Stimulated activated naive B cell treated with anti-CD40 and anti-IgM and Interleukin-4, amounts not matched to agents 10 μg/mL and 1 μg/mL and 100 μg/mL, for 72 hours (primary cell): ENCODE measurements at places on chromosomes 1 and 21.

- DNase-seq: no peak
Observed at GRCh38 chr1:204672482-204673121, 12.9 kb downstream of the LRRN2 start.

- DNase-seq: no peak
Observed at GRCh38 chr1:236240675-236241074, 41.1 kb downstream of the ERO1B start.

DNA sequence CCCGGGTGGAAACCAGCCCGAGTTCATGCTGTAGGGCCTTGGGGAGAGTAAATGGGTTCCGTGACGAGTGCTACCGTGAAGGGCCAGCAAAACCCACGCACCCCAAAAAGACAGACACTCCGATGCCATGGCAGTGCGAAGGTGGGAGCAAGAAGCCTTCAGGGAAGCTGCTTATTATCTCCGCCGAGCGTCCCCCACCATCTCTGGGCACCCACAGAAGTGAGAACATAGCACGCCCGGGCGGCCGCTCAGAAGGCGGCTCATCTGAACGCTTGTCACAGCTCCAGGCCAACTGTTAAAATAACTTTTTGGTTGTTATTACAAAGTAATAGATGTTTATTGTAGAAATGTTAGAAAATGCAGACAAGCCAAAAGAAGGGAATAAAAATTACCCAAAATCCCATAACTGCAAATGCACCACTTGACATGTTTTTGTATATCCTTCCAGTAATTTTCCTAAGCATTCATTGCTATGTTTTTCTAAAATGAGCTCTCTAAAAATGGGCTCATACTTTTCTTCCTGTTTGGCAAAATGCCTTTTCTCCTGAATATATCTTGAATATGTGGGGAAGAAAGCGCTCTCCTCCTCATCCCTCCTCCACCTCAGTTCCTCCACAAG lies 234.9 kb downstream of the NPHP4 start:
- DNase-seq: no peak

DNA sequence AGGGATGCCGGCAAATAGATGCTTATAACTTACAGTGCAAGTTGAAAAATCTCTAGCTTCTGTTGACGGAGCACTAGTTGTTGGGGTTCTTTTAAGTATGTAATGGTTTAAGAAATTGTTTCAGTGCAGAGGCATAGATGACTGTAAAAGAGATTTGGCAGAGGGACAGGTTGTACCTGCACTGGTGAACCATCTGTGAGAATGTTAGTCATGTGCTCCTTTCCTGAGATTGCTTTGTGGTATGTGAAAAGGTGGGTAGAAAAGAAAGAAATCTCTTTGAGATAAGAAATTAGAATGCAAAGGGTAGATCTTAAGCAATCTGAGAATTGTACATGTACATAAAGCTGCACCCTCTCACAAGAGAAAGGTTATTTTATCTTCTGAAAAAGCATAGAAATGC lies 19.4 kb downstream of the ZBTB37 start:
- no peak for DNase-seq

DNA sequence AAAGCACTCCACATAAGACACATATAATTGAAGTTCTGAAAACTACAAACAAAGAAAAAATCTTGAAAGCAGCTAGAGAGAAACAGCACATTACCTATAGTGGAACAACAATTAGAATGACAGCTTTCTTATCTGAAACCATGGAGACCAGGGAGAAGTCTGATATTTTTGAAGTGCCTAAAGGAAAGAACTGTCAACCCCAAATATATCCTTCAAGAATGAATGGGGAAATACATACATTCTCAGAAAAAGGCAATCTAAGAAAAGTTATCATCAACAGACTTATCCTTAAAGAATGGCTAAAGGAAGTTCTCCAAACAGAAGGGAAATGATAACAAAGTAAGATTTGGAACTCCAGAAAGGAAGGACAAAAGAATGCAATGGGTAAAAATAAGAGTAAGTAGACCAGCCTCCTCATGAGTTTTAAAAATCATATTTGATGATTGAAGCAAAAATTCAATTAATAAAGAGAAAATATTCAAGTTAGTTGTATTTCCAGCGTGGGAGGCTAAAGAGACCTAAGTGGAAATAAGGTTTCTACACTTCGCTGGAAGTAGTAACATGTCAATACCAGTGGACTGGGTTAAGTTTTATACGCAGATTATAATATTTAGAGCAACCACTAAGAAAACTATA lies 170.8 kb upstream of the SAMSN1 start:
- DNase-seq: no peak

DNA sequence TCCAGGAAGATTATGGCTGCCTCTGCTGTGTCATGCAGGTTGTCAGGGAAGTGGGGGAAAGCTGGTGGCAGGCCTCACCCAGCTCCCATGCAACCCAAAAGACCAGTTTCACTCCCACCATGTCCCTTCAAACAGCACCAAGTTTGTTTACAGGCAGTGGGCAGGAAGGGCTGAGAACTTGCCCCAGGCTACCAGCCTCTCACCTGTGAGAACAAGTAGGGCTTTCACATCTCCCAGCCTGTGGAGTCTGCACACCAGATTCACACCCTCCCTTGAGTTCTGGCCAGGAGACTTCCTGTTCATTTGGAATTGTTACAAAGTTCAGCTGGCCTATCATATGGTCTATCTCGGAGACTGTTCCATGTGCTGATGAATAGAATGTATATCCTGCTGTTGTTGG lies 27.8 kb downstream of the RPAP2 start:
- no peak for DNase-seq

GRCh38 chr1:116107371-116107770 lies 3.8 kb upstream of the MAB21L3 start:
- no peak for DNase-seq

GRCh38 chr1:53862507-53862906 lies 24.4 kb upstream of the NDC1 start:
- peak; percentile 32 for DNase-seq

- DNase-seq: no peak
Observed at GRCh38 chr1:180786624-180787023, 126.1 kb upstream of the KIAA1614 start.

DNA sequence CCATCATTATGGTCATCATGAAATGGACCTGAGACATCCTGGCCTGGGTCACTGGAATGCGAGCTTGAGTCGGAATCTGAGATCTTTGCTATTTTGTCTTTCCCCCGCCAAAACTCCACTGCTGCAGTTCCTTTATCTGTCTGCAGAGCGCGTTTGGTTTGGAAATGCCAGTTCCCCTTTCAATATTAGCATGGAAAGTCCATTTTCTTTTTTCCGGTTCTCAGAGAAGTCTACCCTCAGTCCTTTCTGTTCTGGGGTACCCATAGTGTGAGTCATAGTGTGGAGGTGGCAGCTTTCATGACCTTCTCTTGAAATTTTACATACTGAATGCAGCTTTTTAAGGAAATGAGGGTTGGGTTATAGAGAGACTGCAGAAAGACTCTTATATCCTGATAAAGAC lies 14.6 kb downstream of the CACNA1E start:
- no peak for DNase-seq

- no peak for DNase-seq
Observed at GRCh38 chr1:151935154-151935553, 25.8 kb upstream of the THEM4 start.

DNA sequence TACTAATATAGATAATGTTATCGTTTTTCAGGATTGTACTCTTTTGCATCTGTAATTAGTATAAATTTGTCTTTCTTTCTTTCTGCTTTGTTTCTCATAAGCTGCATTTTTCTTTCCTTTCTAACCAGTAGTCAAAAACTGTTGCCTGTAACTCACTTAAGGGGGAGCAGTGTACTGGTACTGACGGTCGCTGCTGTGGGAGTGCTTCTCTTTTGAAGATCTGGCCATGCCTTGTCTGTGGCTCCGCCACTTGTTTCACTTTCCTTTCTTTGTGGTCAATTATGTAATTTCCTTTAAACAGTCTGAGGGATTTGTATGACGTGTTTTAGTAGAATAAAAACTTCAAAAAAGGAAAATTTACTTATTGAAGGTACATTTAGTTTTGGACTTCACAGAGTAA lies 37.0 kb downstream of the MIA3 start:
- peak; percentile 39 for DNase-seq

DNA sequence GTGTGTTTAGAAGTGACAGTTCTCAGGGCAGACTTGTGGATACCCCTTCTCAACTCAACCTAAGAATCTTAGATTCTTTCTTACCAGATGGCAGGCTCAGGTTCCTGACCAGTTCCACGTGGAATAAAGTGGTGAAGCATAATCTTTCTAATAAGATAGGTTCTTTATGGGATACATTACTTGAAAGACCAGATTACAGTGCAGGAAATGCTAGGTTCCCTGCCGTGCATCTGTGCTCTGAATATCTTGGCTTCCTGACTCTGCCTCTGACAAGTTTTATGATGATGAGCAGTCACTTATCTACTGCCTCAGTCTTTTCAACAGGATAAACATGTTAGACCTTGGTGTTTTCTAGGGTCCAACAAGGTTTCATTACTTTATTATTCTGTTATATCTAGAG lies 207.9 kb upstream of the CACYBP start:
- DNase-seq: no peak

GRCh38 chr1:17874231-17874630 lies 119.1 kb downstream of the ACTL8 start:
- DNase-seq: no peak

DNA sequence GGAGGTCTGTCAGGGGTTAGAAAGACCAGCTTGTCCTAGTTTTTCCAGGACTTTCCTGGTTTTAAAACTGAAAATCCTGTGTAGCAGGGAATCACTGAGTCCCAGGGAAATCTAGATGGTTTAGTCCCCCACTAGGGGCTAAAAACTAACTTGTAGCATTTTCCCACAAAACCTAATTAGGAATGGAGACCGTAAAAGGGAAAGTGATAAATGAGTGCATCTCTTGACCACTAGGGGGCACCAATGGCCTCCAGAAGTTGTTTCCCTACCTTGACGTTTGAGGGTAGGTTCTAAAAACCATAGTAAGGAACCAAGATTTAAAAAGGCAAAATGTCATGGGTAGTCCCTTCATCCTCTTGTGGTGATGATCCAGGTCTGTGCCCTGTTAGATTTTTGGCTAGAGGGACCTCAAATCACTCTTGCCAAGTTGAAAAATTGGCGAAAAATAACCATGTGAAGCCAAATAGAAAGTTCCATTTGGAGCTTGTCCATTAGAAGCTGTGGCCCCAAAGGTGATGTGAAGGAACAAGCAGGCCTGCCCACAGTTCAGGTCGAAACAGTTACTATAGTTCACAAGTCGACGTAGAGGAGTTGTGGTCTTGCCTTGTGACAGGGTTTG lies 24.5 kb downstream of the CLIC6 start:
- no peak for DNase-seq

DNA sequence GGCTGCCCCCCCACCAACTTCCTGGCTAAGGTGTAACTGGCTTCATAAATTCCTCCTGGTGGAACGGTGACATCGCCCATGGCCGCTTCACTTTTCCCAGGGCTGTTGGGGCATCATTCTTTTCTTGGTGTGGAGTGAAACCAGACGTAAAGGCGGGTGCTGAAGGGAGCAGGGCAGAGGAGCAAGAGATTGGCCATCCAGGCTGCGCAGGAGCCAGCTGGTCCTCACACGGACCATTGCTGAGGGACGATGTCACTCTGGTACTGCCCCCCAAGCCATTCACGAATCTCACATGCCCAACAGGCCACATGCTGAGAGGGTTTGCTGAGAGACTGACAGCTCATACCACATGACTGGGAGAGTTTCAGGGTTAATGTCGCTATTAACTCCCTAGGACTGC lies 10.5 kb upstream of the PKP1 start:
- no peak for DNase-seq

- DNase-seq: no peak
Observed at GRCh38 chr1:4733446-4734177, 79.2 kb downstream of the AJAP1 start.

DNA sequence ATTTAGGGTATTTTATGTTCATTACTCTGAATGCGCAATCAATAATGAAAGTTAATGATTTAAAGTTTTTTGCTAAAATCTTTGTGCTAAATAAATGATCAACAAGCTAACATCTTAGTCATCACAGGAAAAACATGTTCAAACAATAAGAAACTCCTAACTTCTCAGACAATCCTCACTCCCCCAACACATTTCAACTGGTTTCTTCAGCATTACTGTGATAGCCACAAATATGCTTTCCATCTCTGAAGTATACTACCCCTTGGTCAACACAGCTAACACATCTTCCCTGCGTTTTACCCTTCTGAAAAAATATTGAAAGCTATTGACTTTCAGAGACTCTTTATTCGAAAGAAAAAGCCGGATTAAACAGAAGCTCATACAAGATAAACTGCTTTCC lies 85.8 kb downstream of the ZNF644 start:
- DNase-seq: no peak

- DNase-seq: no peak
Observed at GRCh38 chr1:179322557-179322956, 29.0 kb downstream of the SOAT1 start.

DNA sequence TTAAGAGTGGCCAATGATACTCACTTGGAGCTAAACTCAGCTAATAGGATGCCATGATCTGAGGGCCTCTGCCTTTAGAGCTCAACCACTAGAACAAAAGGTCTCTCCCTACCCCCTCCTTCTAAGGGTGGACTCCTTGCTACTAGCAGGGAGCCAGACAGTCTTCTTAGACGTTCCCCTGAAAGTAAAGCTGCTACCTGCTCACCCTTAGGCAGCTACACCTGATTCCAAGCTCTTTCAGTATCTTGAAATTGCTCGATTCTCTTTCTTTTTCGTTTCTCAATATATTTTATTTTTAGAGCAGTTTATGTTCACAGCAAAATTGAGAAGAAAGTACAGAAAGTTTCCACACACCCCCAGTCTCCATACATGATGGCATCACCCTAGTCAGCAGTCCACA lies 112.6 kb upstream of the KCNJ15 start:
- DNase-seq: no peak

DNA sequence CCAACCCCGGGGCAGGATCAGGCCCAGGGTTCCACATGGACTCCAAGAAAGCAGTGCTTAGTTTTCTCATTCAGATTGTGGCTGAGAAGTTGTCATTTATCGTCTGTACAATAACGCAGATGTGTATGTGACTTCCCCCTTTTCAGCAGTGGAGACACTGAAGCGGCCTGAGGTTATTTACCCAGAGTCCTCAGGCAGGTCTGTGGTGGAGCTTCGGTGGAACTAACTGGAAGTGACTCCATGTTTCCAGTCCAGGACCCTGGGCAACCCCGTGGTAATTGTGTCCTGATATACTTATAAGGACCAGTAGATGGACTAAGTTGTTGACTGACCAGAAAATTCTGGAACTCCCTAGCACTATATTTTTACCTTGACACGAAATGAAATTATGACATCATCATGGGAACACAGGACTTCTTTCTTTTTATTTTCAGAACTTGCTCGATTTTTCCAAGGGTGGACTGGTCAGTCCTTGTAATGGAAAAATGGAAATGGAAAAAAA lies 1.0 kb upstream of the IER5 start:
- DNase-seq: peak; percentile 70
